ENCODE measurements at places on chromosomes 13 and 19.

DNA sequence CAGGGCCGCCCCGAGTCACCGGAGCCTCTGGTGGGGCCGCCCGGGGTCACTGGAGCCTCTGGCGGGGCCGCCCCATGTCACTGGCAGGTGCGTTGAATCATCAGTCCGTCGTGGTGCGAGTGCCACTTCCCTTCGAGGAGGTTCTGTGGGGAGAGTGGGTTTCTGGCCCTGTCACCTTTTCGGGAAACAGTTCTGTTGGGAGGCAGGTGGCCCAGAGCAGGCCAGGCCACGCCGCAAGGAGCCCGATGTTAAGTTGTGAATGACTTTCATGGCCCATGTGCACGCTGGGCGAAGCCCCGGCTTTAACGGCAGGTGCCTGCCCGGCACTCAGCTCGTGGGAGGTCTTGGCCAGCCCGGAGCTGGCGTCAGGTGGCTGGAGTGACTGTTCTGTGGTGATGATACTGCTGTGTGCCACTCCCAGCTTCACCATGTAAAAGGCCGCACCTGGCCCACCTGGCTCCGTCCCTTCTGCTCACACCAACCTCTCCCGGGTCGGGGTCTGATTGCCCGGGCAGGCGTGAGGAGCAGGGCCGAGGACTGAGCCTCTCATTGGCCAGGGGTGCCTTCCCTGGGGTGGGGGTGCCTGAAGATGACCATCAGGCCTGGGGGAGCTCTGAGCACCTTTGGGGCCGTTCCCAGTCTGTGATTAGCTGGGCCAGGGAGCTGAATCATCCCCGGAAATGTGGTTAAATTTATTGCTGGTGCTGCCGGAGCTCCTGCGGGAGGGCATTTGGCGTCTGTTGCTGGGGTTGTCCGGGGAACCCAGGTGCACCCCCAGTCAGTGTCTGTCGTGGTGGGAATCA lies 29.2 kb downstream of the CSNK1G2 start:
- DNase-seq: no peak

GRCh38 chr19:58543826-58544590 lies at the start of gene TRIM28:
TSS of gene TRIM28 (plus strand) at chr19:58544064. CDS start at chr19:58544758, 694 bp downstream.
- DNase-seq: peak; percentile 100

DNA sequence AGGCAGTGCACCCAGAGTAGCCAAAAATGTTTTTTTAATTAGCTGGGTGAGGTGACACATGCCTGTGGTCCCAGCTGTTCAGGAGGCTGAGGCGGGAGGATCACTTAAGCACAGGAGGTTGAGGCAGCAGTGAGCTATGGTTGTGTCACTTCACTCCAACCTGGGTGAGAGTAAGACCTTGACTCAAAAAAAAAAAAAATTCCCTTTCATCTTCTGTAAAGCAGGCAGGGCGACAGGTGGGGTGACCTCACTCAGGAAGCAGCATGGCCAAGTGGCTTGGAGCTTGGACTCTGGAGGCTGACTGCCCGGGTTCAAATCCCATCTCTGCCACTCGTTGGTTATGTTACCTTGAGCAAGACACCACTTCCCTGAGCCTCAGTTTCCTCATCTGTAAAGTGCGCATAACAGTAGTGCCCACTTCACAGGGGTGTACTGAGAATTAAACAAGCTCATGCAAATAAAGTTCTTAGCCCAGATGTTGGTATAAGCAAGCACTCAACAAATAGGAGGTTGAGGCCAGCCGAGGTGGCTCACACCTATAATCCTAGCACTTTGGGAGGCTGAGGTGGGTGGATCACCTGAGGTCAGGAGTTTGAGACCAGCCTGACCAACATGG lies 48.3 kb downstream of the MAP4K1 start:
- no peak for DNase-seq

DNA sequence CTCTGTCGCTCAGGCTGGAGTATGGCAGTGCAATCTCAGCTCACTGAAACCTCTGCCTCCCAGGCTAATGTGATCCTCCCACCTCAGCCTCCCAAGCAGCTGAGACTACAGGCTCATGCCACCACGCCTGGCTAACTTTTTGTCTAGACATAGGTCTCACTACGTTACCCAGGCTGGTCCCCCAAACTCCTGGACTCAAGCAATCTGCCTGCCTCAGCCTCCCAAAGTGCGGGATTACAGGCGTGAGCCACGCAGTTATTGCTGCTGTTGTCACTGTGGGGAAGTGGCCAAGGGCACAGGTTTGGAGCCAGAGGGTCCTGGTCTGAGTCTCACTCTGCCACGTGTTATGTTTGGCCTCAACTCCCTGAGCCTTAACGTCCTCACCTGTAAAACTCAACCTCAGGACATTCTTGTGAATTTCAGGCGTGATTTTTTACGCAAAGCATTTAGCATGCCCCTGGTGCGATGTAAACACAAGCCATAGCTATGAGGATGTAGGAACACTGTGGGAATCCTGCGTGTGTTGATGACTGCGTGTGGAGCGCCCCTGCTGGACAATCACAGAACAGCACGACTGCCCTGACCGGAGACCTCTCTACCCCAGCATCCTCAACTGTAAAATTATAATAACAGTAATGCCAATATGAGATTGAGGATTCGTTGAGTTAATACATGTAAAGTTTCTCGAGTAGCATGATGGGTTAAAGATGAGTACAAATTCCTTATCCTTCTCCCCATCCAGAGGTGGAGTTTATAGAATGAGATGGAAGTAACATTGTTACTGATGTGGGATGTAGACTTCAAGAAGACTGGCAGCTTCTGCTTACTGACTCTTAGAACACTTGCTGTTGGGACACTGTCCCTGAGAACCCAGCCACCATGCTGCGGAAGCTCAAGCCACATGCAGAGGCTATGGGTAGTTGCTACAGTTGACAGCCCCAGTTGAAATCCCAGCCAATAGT lies 41.8 kb upstream of the PNMA8B start:
- DNase-seq: peak; percentile 74

DNA sequence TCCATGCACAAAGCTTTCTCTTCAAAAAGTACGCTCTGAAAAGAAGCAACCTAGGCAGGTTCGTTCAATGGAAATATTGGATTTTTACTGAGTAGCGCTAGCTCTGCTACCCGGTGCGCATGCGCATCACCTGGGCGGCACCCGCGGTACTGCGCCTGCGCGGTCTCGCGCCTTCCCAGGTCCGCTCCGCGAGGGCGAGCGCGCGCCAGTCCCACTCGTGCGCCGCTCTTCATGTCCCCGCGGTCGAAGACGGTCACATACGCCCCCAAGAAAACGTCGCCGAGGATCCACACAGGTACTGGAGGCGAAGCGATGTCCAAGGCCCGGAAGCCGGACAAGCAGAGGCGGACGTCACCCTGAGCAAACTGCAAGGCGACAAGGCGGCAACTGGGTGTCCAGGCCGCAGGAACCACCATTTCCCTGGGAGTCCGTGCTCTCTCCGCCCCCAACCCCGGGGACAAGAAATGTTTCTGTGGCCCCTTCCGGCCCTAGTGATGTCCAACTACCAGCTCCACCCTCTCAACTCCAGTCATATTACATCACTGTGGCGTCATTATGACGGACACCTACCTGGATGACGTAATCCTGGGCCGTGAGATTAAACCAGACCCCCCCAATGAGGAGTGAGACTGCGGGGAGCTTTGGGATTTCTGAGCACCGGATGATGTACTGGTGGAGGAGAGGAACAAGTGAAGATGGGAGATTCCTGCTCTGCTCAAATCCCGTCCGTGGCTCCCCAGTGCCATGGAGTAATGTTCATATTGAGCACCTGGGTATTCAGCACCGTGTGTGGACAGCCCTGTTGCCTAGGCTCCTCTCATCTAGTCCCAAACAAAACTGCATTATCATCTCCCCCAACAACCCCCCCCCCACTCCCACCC lies 4.8 kb upstream of the KCNC3 start:
- DNase-seq: peak; percentile 87

DNA sequence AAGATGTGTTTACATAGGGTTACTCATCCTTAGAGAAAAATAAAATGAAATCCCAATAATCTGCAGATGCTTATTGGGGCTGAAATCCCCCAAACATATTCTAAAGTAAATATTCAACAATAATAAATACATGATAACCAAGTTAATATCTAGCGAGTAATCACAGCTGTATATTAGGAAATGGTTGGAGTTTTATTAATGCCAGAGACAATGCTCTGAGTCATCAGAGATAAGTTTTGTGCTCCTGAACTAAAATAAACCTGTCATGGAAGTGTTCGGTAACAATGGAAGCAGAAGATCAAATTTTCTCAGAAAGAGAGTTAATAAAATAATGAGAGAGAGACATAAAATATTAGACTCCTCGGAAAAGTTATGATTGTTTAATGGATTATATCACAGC lies 31.4 kb downstream of the FLT1 start:
- DNase-seq: no peak

- DNase-seq: no peak
These were observed 22.8 kb upstream of the BCL3 start for GRCh38 chr19:44725684-44726083.

DNA sequence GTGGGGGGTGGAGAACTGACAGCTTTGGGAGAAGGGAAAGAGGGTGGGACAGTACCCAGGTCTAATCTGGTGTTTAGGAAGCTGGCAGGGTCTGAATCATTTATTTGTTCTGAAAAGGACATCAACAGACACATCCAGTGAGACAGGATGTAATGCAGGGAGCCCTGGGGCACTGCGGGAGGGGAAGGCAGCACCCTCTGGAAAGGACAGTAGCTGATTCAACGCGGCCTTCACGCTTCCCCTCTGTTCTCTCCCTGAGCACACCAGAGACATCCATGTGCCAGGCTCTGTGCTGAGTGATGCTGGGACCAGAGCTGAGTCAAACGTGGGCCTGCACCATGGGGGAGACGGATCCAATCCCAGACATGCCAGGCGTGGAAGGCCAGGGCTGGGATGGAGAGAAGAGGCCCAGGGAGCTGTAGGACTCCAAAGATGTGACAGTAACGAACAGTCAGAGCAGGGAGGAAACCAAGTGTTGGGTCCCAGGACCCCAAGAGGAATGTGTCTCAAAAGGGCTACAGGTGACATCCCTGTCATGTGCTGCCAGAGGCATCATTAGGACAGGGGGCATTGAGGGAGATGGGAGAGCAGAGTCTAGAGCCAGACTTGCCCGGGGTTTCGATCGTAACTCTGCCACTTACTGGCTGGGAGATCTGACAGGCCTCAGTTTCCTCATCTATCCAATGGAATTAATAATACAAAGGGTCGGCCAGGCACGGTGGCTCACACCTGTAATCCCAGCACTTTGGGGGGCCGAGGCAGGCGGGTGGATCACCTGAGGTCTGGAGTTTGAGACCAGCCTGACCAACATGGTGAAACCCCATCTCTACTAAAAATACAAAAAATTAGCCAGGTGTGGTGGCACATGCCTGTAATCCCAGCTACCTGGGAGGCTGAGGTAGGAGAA lies 1.7 kb downstream of the ETFB start:
- DNase-seq: no peak

GRCh38 chr13:44433863-44434765 lies 60.5 kb downstream of the SERP2 start:
- DNase-seq: peak; percentile 13

DNA sequence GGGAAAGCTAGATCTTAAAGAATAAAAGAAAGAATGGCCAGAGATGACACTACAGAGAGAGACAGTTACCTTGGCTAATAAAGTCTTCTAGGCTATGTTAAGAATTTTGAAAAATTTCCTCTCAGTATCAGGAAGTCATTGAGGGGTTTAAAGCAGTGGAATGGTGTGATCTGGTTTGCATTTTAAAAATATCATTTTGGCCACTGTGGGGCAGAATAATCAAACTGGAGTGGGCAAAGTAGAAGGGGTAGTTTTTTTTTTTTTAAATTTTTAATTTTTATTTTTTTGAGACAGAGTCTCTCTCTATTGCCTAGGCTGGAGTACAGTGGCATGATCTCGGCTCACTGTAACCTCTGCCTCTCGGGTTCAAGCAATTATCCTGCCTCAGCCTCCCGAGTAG lies 4.4 kb upstream of the CNMD start:
- no peak for DNase-seq
